ENCODE measurements at places on chromosomes 3 and 15.

DNA sequence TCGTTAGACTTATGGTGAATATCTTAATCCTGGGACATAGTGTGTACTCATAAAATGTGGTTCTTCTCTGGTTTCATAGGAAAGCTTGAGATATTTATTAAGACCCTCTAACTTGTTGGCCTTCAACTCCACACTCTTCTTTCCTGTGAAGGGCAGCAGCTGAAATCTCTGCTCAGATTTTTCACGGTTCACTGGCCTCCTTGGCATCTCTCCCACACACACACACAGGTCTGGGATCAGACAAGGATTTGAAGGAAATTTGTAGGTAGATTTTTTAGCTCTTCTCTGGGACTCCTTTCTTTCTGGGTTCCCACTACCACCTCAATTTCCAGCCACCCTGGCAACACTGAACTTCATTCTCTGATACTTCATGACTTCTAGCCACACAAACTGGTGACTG is 70.2 kb downstream of the MYRIP start:
- DNase-seq, result no peak

DNA sequence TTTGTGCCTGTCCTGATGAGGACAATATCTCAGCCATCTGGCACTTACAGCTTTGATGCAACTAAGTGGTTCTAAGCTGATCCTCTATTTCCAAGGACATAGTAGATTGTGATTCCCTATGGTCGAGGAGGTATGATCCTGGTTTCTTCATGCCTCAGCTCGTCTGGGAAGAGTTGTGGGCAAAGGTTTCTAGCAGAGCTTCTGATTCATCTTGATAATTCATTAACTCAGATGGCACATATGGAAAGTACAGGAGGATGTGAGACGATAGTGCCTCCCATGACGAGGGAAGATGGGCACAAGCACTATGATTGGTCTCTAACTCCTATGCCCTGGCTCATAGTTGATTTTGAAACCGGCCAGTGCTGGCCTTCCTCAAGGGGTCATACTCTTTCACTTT is 334.2 kb upstream of the SEMA6D start:
- no peak for DNase-seq

- DNase-seq, result no peak
Observed at GRCh38 chr3:41477399-41478014, 278.2 kb downstream of the CTNNB1 start.

DNA sequence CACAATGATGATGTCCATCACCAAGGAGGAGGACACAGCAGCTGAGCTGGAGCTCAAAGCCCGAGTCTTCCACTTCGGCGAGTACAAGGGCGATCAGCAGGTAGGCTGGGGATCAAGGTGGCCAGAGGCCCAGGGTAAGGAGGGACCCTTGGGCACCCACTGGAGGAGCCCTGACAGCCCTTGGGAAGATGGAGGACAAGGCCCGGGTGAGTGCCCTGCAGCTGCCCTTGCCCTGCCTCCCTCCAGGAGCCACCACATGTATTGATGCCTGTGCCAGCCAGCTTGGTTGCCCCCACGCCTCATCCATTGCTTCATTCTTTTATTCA is 38.4 kb downstream of the CFAP100 start:
- DNase-seq, result no peak

GRCh38 chr3:172102123-172102882 is 62.9 kb downstream of the FNDC3B start:
- DNase-seq, result no peak

DNA sequence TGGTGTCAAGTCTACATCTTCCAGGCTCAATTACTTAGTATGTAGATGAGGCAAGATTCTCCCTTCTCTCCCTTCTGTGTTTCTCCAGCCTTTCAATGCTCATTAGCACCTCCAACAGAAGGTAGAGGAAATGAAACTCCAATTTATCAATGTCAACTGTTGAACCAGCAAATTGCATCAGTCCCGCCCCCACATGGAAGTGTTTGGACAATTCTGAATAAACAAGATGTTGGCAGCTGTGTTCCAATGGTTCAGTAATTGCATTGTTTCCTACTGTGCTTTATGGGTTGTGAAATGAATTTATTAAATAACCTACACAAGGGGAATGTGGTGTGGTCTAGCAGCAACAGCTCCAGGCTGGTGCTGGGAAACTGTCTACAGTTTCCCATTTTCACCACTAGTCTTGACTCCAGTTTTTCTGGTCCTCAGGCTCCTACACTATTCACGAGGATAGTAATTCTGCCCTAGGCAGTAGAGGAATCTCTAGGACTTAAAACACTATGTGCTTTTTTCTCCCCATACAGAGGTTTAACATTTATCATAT is 91.9 kb downstream of the MB21D2 start:
- DNase-seq, result no peak

DNA sequence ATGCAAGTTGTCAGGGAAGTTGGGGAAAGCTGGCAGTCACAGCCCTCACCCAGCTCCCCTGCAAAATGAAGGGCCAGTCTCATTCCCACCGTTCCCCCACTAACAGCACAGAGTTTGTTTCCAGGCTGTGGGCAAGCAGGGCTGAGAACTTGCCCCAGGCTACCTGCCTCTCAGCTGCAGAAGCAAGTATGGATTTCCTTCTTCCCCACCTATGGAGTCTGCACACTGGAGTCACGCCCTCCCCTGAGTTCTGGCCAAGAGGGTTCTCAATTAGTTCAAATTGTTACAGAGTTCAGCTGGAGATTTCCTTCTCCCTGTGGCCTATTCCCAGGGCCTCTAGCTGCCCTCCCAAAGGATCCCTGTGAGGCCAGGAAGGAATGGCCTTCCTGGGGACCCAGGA is 90.1 kb upstream of the ATP11B start:
- DNase-seq, result no peak

GRCh38 chr3:19595884-19596283 is 338.1 kb downstream of the EFHB start:
- no peak for DNase-seq

- no peak for DNase-seq
Observed at GRCh38 chr15:55742927-55743728, at the start of gene PRTG. TSS of gene PRTG (minus strand) at chr15:55743152. CDS start at chr15:55742931, 221 bp downstream.

DNA sequence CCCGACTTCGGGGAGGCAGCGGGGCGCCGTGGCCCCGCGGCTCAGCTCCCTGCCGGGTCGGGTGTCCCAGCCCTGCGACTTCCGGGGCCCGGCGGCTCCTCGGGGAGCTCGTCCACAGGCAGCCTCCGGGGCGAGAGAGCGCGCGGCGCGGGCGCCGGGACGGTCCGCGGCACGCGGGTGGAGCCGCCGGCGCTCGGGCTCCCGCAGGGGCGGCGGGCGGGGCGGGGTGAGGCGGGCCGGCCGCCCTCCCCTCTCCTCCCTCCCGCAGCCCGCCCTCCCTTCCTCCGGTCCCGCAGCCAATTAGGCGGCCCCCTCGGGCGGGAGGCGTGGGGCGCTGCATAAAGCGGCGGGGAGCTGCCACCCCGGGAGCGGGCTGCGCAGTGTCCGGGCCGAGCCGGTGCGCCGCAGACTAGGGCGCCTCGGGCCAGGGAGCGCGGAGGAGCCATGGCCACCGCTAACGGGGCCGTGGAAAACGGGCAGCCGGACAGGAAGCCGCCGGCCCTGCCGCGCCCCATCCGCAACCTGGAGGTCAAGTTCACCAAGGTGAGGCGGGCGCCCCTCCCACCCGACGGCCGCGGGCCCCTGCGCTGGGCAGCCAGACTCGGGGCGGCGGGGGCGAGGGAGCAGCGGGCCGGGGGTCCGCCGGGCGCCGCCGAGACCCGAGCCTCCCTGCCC is at the start of gene ALDH1A3:
Gene ALDH1A3, plus strand, starts transcription at position 368 of the 675 bp plus-strand sequence. Its CDS starts 77 bp downstream, at position 445.
- no peak for DNase-seq

DNA sequence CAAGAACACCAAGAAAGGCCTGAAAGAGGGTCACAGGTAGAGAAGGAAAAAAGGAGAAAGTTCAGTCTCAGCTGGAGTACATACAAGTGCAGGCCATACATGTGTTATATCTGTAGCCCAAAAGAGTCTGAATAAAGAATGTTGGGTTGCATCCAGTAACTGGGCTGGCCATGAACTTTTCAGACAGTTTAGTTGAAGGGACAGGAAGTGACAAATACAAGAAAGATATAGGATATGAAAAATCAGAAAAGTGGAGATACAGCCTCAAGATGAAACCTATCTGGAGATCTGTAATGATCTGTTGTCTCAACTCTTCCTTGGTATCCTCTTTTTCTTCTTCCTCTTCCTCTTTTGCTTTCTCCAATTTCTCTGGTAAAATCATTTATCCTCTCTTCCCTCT is 671.7 kb downstream of the MECOM start:
- DNase-seq, result no peak

GRCh38 chr3:181695661-181696491 is 15.8 kb upstream of the SOX2 start:
- no peak for DNase-seq

DNA sequence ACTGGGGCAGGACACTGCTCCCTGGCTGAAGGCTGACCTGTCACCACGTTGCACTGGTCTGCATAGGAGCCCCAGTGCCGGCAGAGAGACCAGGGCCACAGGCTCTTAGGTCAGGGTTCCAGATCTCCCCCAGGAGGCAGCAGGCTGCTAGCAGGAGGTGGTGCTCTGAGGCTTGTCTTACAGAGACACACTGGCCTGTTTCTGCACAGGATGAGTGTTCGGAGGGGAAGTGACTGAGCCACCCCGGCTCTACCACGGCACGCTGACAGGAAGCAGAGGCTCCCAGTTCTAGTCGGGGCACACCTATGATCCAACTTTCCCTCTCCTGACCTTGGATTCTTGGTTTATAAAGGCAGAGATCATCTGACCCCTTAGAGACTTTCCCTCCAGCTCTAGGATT is 8.6 kb downstream of the FBXL22 start:
- no peak for DNase-seq

DNA sequence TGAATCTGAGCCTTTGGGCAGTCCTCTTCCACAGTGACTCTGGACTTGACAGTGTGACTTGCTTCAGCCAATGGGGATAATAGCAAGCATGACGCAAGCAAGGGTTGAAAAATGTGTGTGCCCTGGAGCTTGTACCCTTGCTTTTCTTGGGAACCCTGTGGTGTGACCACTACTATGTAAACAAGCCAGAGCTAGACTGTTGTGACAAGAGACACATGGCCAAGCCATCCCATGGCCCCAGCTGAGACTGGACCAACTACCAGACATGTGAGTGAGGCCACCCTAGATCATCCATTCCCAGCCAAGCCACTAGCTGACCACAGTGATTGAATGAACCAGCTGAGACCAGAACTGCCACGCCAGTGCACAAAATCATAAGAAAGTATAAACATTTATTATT is 11.8 kb downstream of the MYO1E start:
- DNase-seq, result no peak

- no peak for DNase-seq
Observed at GRCh38 chr3:171462224-171462623, 2.0 kb upstream of the TNIK start.

- no peak for DNase-seq
Observed at GRCh38 chr15:40844696-40845030, 815 bp downstream of the SPINT1 start.

DNA sequence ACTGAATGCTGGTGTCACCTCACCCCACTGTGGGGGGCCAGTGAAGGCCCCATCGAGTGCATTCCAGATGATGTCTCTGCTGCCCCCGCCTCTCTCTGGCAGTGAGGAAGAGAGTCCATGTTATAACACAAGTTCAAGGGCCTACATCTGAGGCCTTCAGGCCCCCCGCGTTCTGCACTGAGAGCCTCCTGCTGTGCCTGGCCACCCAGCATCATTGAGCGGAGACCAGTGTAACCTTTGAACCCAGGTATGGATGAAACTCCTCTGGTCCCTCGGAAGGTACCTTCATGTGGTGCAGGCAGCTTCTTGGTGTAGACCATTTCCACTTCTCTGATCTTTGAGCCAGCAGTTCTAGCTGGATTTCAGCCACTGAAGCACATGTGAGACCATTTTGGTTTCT is 324.9 kb downstream of the OCA2 start:
- DNase-seq, result no peak

DNA sequence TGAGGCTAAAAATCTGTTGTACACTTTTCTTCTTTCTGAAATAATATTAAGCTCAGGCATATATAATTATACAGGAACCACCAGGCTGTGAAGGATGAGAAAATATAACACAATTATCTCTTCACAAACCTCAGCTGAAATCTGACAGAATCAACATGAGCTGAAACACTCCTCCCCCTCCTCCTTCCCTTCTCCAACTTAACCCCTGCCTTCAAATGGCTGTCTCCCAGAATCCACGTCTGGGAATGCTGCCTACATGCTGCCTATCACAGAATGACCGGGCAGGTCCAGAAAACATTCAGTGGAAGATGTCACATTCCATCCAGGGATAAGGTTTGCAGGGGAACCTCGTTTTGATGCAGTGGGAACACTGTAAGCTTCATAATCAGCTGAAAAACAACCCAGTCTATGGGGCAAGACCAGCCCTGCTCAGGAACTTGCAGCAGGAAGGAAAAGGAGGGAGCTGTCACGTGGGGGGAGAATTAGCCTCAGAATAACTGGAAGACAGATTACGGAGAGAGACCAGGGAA is 44.0 kb upstream of the SEMA6D start:
- no peak for DNase-seq

- no peak for DNase-seq
Observed at GRCh38 chr3:14224895-14225294, 46.3 kb downstream of the LSM3 start.

DNA sequence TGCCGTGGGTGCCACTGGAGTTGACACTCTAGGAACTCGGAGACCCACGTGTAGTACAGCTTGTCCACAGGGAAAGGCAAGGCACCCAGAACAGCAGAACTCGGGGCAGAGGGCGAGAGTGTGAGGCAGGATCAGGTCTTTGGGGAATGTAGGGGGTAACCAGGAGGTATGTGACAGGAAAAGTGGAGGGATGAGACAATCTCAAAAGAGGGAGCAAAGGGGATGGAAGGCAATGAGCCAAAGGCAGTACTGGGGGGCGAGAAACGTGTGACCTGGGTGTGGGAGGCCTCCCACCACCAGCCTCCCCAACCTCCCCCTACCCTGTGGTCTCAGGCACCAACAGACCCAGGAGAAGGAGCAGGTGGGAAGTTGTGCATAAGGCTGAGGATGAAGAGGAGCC is 48.9 kb downstream of the UMPS start:
- no peak for DNase-seq

GRCh38 chr15:47773143-47773542 is 55.8 kb downstream of the SEMA6D start:
- no peak for DNase-seq

- DNase-seq, result no peak
Observed at GRCh38 chr3:72947715-72948490, 48.7 kb upstream of the PPP4R2 start.

DNA sequence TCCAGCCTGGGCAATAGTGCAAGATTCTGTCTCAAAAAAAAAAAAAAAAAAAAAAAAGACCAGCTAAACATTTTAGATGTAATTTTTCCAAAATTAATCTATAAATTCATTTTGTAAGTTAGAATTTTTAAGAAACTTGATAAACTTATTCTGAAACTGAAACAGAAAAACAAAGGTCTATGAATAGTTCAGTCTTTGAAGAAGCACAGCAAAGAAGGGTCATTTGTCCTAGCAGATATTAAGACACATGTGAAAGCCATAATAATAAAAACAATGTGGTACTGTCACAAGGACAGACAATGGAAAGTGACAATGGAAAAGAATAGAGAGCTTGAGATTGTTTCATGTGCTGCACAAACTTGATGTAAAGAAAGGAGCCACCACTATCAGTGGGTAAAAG is 29.0 kb upstream of the PRSS50 start:
- no peak for DNase-seq

GRCh38 chr15:76973362-76973743 is 21.6 kb upstream of the PSTPIP1 start:
- peak; percentile 60 for DNase-seq
